ENCODE measurements at places on chromosomes 6 and 20. TPM values are rescaled to one million over a fixed set of nuclear protein-coding genes. Genes with fewer than 3 reads are reported as not detected.
A peak's percentile ranks its signal among the peaks of the same experiment; 100 is the strongest.

- H3K4me1 ChIP-seq = peaks cover 9% of the 10 kb centered on the region
- no peaks in the 10 kb centered on the region for H3K36me3 ChIP-seq
- H3K4me3 ChIP-seq = no peak overlapping the region
- DNase-seq = peak; percentile 47
- no peak overlapping the region for H3K27ac ChIP-seq
These were observed 17.1 kb downstream of the ISM1 start for GRCh38 chr20:13238001-13238653.

DNA sequence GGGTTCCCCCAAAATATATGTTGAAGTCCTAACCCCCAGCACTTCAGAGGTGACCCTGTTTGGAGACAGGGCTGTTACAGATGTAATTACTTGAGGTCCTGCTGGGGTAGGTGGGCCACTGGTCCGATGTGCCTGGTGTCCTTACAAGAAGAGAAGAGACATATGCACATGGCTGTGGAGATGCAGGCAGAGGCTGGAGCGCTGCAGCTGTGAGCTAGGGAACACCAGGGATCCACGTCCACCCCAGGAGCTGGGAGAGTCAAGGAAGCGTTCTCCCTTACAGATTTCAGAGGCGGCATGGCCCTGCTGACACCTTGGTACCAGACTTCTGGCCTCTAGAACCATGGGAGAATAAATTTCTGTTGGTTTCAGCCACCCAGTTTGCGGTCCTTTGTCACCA is 11.7 kb upstream of the SLC22A2 start:
- no peak for DNase-seq
- H3K27ac ChIP-seq = no peak overlapping the region
- H3K4me3 ChIP-seq = no peak overlapping the region
- H3K4me1 ChIP-seq = no peaks in the 10 kb centered on the region
- no peaks in the 10 kb centered on the region for H3K27me3 ChIP-seq

GRCh38 chr6:165768961-165769360 is 105.9 kb upstream of the PDE10A start:
- no peak overlapping the region for H3K27ac ChIP-seq
- no peak overlapping the region for H3K4me3 ChIP-seq
- H3K27me3 ChIP-seq = no peaks in the 10 kb centered on the region
- DNase-seq = no peak
- no peaks in the 10 kb centered on the region for H3K4me1 ChIP-seq
- H3K36me3 ChIP-seq = no peaks in the 10 kb centered on the region

GRCh38 chr6:150184850-150185731 is 42.2 kb downstream of the PPP1R14C start:
- H3K36me3 ChIP-seq = no peaks in the 10 kb centered on the region
- no peak for DNase-seq
- H3K27ac ChIP-seq = no peak overlapping the region
- H3K27me3 ChIP-seq = no peaks in the 10 kb centered on the region

DNA sequence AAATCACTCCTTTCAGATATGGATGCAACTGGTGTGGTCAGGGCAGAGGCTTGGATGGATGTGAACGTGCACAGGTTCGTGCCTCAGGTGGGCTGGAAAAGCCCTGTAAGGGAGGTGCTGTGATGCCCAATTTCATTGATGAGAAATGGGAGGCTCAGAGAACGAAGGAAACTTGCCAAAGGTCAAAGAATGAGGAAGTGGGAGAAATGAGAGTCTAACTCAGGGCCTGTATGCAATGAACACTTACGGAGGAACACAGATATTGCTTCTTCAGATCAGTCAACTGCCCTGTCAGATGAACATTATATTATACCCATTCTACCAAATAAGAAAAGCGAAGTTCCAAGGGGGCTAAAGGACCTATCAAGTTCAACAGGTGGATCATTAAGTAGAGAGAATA is 134.7 kb downstream of the RCAN2 start:
- no peak for DNase-seq
- no peak overlapping the region for H3K27ac ChIP-seq
- no peaks in the 10 kb centered on the region for H3K36me3 ChIP-seq
- H3K4me1 ChIP-seq = no peaks in the 10 kb centered on the region
- no peak overlapping the region for H3K4me3 ChIP-seq

- DNase-seq = no peak
- H3K4me3 ChIP-seq = no peak overlapping the region
- H3K27me3 ChIP-seq = no peaks in the 10 kb centered on the region
- no peak overlapping the region for H3K27ac ChIP-seq
- peaks cover 12% of the 10 kb centered on the region for H3K4me1 ChIP-seq
These were observed 42.1 kb upstream of the MDFI start for GRCh38 chr6:41596096-41596685.

GRCh38 chr6:142771162-142771561 is 173.8 kb downstream of the HIVEP2 start:
- DNase-seq = no peak
- H3K27ac ChIP-seq = no peak overlapping the region
- peaks cover 11% of the 10 kb centered on the region for H3K4me1 ChIP-seq
- H3K27me3 ChIP-seq = no peaks in the 10 kb centered on the region

DNA sequence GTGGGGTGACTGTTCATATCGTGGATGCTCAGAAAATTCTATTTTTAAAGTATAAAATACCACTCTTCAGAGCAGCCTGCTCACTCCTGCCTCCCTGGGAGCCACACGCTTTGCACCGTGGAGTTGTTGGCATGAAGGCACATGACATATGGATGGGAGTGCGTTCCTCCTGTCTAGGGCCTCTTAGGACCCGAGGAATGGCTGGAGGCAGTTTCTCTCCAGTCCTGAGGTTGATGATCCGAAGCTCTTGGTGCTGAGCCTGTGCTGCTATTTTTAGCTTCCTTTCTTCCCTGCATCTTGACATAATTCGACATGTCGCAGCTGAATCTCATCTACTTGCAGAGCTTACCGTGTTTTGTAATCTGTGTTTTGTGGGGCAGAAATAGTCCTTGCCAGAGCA is 73.9 kb downstream of the PHACTR3 start:
- H3K27me3 ChIP-seq = peaks cover 13% of the 10 kb centered on the region
- H3K4me3 ChIP-seq = no peak overlapping the region
- no peaks in the 10 kb centered on the region for H3K36me3 ChIP-seq

GRCh38 chr20:9156529-9157280 is 87.8 kb downstream of the PLCB4 start:
- H3K27ac ChIP-seq = no peak overlapping the region
- H3K4me3 ChIP-seq = no peak overlapping the region
- no peak for DNase-seq
- H3K27me3 ChIP-seq = no peaks in the 10 kb centered on the region
- no peaks in the 10 kb centered on the region for H3K36me3 ChIP-seq

DNA sequence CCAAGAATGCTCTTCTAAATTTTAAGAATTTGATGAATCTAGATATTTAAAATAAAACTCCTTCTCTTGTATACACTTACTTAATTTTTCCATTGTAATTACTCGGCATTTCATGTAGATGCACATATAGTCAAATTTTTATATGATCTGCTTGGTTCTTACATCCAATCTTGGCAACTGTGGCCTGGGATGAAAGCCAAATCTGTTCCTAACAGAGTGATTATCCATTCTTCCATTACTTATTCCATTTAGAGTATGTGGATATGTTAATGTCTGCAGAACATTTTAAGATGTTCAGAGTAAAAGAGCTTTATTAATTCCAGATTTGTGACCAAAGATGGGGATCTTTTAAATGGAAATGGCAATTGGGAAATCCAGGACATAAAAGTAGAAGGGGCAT is 144.1 kb upstream of the PDE7B start:
- no peak for DNase-seq
- no peaks in the 10 kb centered on the region for H3K36me3 ChIP-seq
- no peaks in the 10 kb centered on the region for H3K4me1 ChIP-seq

- peaks cover 3% of the 10 kb centered on the region for H3K27me3 ChIP-seq
These were observed 7.6 kb upstream of the BMP5 start for GRCh38 chr6:55882718-55883569.

DNA sequence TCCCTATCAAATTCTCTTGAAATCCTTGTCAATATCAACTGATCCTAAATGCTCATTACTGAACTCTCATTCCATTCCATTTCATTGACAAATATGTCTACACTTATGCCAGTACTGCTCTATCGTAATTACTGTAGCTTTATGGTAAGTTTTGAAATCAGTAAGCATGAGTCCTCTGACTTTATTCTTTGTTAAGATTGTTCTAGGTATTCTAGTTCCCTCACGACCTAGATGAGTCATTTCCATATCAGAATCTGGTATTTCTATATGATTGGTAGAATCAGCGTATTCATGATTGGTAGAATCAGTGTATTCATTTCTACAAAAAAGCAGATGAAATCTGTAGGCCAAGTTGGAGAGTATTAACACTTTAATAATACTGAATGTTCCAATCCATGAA is 318.6 kb upstream of the RUNX2 start:
- H3K4me3 ChIP-seq = no peak overlapping the region
- no peaks in the 10 kb centered on the region for H3K4me1 ChIP-seq
- DNase-seq = no peak
- H3K36me3 ChIP-seq = 0 out of 2 replicates have a peak, but pooled peaks cover 7% of the 10 kb centered on the region

GRCh38 chr6:167896648-167897047 is 69.9 kb downstream of the AFDN start:
- DNase-seq = no peak
- H3K4me3 ChIP-seq = no peak overlapping the region
- H3K4me1 ChIP-seq = 0 out of 2 replicates have a peak, but pooled peaks cover 13% of the 10 kb centered on the region
- H3K36me3 ChIP-seq = no peaks in the 10 kb centered on the region
- no peak overlapping the region for H3K27ac ChIP-seq

- no peaks in the 10 kb centered on the region for H3K36me3 ChIP-seq
- H3K27me3 ChIP-seq = no peaks in the 10 kb centered on the region
- H3K4me1 ChIP-seq = no peaks in the 10 kb centered on the region
These were observed 172.5 kb upstream of the JARID2 start for GRCh38 chr6:15073344-15073789.

DNA sequence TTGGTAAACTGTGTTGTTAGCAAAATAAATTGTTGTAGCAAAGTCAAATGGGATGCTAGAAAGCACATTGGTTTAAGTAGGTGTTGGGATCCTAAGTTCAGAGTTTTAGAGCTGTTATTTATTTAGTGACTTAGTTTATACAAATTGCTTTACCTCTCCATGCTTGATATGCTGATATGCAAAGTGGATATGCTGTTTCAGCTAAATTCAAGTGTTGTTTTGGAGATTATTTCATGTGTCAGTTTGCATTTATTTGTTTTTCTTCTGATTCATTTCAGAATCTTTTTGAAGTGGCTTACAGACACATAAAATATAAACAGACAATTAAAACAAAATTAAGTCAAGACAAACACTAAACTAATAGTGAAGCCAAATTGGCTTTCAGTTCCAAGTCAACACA is 203.5 kb downstream of the ADGRB3 start:
- H3K27ac ChIP-seq = no peak overlapping the region
- H3K36me3 ChIP-seq = no peaks in the 10 kb centered on the region
- DNase-seq = no peak
- no peaks in the 10 kb centered on the region for H3K4me1 ChIP-seq
- H3K27me3 ChIP-seq = no peaks in the 10 kb centered on the region
- no peak overlapping the region for H3K4me3 ChIP-seq

- DNase-seq = peak; percentile 73
- no peaks in the 10 kb centered on the region for H3K36me3 ChIP-seq
- no peak overlapping the region for H3K4me3 ChIP-seq
- peaks cover 9% of the 10 kb centered on the region for H3K4me1 ChIP-seq
These were observed 76.4 kb upstream of the RNF24 start for GRCh38 chr20:4091490-4092479.

DNA sequence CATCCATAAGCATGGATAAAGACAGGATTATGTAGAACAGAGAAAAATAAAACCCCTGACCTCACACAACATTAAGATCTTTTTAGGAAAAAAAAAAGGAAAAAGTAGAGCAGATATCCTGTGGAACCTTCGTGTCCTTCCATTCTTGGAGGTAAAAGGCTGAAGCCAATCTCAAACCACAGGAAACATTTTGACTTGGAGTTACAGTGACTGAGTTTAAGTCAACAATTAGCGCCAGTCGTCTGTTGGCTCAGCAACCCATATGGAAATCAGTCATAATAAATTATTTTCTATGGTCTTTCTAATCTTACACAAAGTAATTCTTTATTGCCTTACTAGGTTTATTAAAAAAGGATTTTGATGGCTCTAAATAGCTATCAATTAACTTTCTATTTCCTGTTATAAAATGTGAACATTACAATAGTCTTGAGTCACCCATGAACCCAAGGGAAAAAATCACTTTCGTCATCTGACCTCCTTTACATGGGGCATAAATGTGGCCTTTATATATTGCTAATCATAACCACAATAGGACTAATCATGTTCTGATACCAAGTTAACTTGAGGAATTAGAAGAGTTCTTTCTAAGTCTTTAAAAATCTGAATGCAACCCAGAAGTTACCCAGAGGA is 592.9 kb downstream of the TFAP2B start:
- H3K4me1 ChIP-seq = no peaks in the 10 kb centered on the region
- DNase-seq = no peak
- H3K27ac ChIP-seq = no peak overlapping the region
- H3K27me3 ChIP-seq = no peaks in the 10 kb centered on the region
- H3K4me3 ChIP-seq = no peak overlapping the region

DNA sequence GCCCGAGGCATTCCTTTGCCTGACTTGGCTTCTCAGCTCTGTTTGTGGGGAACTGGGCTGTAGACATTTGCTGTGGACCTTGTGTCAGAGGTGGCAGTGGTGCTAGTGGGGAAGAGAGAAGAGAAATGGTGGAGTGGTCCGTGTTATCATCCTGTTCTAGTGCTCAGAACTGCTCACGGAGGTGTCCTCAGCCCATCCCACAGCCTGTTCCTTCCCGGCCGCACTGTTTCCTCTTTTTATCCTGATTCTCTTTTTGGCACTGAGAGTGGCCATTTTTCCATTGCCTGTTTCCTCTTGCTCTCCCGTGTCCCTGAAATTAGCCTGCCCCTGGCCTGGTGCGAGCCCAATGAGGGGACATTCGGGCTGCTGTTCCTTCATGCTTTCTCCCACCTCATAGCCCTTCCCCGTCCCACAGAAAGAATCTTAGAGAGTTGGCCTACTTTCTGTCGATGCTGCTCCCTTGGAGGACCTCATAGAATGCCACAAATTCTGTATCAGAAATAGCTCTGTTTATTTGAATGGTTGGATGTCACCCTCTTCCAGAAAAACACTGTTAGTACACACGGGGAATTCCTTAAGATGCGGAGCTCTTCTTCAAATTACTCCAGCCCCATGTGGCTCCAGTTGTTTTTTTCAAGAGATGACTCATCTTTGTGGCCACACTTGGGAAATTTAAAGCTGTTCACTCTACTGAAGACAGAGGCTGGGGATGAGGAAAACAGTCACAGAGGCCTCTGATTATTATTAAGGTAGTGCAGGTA is 26.1 kb downstream of the FARS2 start:
- H3K27me3 ChIP-seq = no peaks in the 10 kb centered on the region
- DNase-seq = peak; percentile 81
- peaks cover 8% of the 10 kb centered on the region for H3K4me1 ChIP-seq
- no peak overlapping the region for H3K4me3 ChIP-seq

DNA sequence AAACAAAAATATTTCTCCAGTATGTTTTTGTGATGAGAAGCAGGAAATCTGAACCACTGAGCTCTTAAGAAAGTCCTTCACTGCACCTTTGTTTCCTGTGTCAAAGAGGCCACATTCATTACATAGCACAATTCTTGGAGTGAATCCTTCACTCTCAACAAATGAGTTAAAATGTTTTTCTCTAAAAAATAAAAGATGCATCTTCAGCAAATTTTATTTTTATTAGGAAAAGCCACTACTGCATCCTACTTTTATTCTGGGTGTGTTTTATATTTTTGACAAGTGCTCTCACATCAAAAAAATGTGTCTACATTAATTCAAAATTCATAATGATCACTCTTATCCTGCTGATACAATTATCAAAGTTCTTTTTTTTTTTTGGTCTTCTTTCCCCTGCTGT is 76.3 kb downstream of the PLCB4 start:
- H3K27ac ChIP-seq = no peak overlapping the region
- H3K4me3 ChIP-seq = no peak overlapping the region
- 0 out of 2 replicates have a peak, but pooled peaks cover 12% of the 10 kb centered on the region for H3K4me1 ChIP-seq
- no peak for DNase-seq

The ECI2 gene
- 116 TPM for total RNA-seq

The CASS4 gene
- 11.4 TPM for total RNA-seq

The GNRH2 gene
- total RNA-seq = not detected

The KIAA1755 gene
- total RNA-seq = 5.1 TPM

The PDE7B gene
- 6.8 TPM for total RNA-seq

The ARFGEF3 gene
- 0.11 TPM for total RNA-seq

Measured in GM23248 (cell line).